ENCODE measurements at places on chromosomes 7 and 10.
A peak's percentile ranks its signal among the peaks of the same experiment; 100 is the strongest.

GRCh38 chr7:41578700-41579099 is 124.2 kb downstream of the INHBA start:
- DNase-seq: no peak

GRCh38 chr7:514651-515598 is 4.7 kb downstream of the PDGFA start:
- DNase-seq: peak; percentile 83

- DNase-seq: peak; percentile 46
Observed at GRCh38 chr10:132685101-132685891, 100.7 kb downstream of the NKX6-2 start.

GRCh38 chr10:91271886-91272285 is 51.4 kb downstream of the PCGF5 start:
- no peak for DNase-seq

- no peak for DNase-seq
Observed at GRCh38 chr10:2899246-2899951, 167.9 kb upstream of the PFKP start.

GRCh38 chr10:77727481-77727880 is 89.9 kb upstream of the KCNMA1 start:
- DNase-seq: no peak

- DNase-seq: no peak
Observed at GRCh38 chr7:14229047-14229446, 239.6 kb upstream of the ETV1 start.

DNA sequence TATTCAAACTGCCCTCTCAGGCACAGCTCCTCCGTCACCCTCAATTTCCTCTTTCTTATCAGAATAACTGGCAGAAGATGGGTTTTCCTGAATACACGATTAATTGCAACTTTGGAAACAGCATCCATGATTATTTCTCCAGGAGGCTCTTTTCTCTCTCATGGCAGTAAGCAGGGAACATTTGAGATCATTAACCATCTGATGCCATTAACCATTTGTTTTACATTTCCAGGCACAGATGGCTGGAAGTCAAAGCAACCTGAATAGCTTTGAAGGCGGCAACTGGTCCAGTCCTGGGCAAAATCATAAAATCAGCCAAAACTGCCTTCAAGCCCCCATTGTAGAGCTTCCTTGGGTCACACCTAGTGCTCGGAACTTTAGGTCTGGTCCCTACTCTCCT is 289.5 kb upstream of the AOAH start:
- no peak for DNase-seq

DNA sequence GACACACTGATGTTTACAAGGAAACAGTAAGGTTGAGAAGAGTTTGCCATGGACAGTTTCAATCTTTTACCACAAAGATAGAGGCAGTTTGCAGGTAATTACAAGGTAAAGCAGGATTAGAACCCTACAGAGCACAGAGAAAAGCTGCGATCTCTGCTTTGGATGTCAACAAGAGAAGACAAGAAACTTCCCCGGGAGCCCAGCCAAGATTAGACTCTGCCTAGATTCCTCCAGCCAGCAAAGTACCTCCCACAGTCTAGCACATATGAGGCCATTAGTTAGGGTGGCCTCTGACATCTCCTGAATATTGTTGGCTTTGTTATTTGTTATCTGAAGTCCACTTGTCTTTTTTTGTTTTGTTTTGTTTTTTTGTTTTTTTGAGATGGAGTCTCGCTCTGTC is 178.1 kb downstream of the CALN1 start:
- DNase-seq: no peak

GRCh38 chr7:29900745-29901144 is 88.9 kb downstream of the SCRN1 start:
- DNase-seq: no peak

GRCh38 chr10:36073796-36074345 is 431.8 kb upstream of the FZD8 start:
- DNase-seq: no peak

GRCh38 chr10:75655791-75656451 is 224.5 kb downstream of the LRMDA start:
- no peak for DNase-seq

DNA sequence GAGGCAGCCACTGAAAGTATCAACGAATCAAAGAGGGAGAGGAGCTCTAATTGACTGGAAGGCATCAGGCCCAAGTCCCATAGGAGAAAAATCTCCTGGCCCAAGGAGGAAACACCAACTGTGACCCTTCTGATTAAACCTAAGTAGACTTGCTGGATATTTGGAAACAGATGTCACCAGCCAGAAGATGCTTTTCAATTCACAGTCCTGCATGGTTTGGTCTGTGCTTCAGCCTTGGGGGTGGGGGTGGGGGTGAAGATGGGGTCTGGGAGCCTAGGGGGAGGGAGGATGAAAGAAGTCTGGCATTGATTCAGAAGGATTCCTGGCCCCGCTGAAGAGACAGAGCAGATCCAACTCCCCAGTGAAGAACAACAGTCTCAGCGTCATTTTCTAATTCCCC is 623.7 kb downstream of the PARD3 start:
- no peak for DNase-seq
